ENCODE measurements at places on chromosomes 5 and 9.
A peak's percentile ranks its signal among the peaks of the same experiment; 100 is the strongest.

- H3K27me3 ChIP-seq: no peaks in the 10 kb centered on the region
- no peak overlapping the region for H3K4me3 ChIP-seq
- H3K27ac ChIP-seq: no peak overlapping the region
- no peaks in the 10 kb centered on the region for H3K36me3 ChIP-seq
- DNase-seq: no peak
Observed at GRCh38 chr5:151720215-151720614, 33.5 kb upstream of the SPARC start.

GRCh38 chr9:91425271-91425670 lies 1.6 kb upstream of the NFIL3 start:
- peaks cover 19% of the 10 kb centered on the region for H3K27me3 ChIP-seq
- H3K4me3 ChIP-seq: peak overlapping the region; percentile 68
- DNase-seq: no peak

DNA sequence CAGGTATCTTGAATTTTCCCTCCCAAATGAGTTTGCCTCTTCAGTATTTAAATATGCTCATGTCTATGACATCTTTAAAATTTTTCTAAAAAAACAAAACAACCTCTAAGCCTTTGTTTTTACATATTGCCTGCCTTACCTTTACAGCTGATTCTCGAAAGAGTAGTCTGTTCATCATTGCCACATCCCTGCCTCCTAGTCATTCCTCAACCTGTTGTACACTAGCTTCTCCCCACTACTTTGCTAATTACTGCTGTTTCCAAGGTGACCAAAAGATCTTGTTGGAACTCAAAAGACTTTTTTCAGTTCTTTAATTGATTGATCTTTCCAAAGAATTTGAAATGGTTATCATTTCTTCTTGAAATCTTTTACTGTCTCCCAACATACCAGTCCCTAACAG lies 1.9 kb upstream of the NADK2 start:
- H3K27me3 ChIP-seq: no peaks in the 10 kb centered on the region
- H3K4me1 ChIP-seq: peaks cover 8% of the 10 kb centered on the region
- no peak overlapping the region for H3K4me3 ChIP-seq
- H3K27ac ChIP-seq: no peak overlapping the region
- H3K36me3 ChIP-seq: no peaks in the 10 kb centered on the region

- H3K36me3 ChIP-seq: no peaks in the 10 kb centered on the region
- no peaks in the 10 kb centered on the region for H3K4me1 ChIP-seq
- no peak overlapping the region for H3K4me3 ChIP-seq
- DNase-seq: no peak
- H3K27ac ChIP-seq: no peak overlapping the region
- no peaks in the 10 kb centered on the region for H3K27me3 ChIP-seq
Observed at GRCh38 chr9:23543419-23543818, 282.6 kb downstream of the ELAVL2 start.

- no peak overlapping the region for H3K4me3 ChIP-seq
- DNase-seq: no peak
- no peaks in the 10 kb centered on the region for H3K36me3 ChIP-seq
- no peak overlapping the region for H3K27ac ChIP-seq
Observed at GRCh38 chr9:83199240-83199639, 136.3 kb upstream of the RASEF start.

DNA sequence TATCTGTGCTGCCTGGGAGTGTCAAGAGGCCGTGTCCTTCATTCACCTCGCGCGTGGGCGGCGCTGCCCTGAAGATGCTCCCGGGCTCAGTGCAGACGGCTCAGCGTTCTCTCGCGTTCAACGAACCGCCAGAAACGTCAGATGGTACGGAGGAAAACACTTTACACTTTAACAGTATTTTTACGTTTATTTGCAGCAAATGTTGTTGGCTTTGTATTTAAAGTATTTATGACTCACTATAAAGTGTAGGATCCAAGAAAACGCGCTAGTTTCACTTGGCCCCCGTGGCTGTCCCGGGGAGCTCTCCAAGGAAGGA lies 544 bp upstream of the ERCC6L2 start:
- DNase-seq: peak; percentile 70
- no peak overlapping the region for H3K4me3 ChIP-seq
- peaks cover 18% of the 10 kb centered on the region for H3K4me1 ChIP-seq

DNA sequence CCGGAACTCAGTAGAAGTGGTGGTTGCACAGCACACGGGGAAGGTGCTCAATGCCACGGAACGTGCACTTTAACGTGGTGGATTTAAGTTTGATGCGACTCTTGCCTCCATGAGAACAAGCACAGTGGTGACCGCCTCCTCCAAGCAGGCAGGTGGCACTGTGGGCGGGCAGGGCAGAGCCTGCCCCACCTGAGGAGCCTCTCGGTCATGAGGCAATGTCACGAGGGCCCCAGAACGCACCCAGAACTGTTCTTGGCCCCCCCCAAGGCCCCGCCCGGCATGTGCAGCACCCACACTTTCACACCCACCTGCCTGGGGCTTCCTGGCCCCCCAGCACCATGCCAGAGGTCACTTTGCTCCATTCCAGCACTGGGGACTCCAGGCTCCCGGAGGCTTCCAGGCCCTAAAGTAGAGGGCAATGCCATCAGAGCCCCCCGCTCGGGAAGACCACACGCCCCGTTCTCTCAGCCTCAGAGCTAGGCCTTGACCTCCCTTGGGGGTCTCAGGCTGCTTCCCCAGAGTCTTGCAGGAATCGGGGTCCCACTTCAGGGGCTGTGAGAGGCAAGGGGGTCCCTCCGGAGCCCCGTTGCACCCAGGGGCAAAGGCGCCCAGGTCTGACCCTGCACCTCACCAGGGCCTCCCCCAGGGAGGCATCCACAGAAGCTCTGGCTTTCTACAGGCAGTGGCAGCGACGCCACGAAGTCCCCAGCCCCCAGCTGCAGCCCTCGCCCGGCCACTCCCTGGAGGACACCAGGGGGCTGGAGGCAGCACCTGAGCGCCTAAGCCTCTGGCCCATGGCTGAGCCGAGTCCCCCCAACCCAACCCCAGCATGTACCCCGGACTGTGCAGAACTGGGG lies 14.0 kb downstream of the CCDC187 start:
- no peaks in the 10 kb centered on the region for H3K4me1 ChIP-seq
- no peaks in the 10 kb centered on the region for H3K36me3 ChIP-seq
- H3K27ac ChIP-seq: no peak overlapping the region
- peaks cover 16% of the 10 kb centered on the region for H3K27me3 ChIP-seq
- no peak for DNase-seq

GRCh38 chr5:5079876-5080275 lies 60.3 kb upstream of the ADAMTS16 start:
- H3K4me3 ChIP-seq: no peak overlapping the region
- H3K4me1 ChIP-seq: no peaks in the 10 kb centered on the region
- no peak overlapping the region for H3K27ac ChIP-seq
- H3K36me3 ChIP-seq: no peaks in the 10 kb centered on the region

DNA sequence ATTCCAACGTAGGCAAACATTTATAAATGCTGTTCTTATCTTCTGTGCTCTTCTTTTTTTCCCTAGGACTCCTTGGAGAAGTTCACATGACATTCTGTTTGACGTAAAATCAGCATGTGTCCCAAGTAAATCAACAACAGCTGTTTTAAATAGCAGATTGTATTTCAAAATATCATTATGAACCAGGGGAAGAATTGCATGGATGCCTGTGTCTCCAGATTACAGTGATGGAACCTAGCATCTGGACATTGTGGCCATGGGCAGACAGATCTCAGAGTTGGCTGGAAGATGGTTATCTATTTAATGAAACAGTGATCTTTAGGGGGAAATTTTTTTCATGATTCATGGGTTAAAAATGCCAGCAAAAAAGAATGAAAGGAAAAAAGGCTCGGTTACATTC lies 222.0 kb downstream of the MAN2A1 start:
- H3K27ac ChIP-seq: no peak overlapping the region
- DNase-seq: no peak

DNA sequence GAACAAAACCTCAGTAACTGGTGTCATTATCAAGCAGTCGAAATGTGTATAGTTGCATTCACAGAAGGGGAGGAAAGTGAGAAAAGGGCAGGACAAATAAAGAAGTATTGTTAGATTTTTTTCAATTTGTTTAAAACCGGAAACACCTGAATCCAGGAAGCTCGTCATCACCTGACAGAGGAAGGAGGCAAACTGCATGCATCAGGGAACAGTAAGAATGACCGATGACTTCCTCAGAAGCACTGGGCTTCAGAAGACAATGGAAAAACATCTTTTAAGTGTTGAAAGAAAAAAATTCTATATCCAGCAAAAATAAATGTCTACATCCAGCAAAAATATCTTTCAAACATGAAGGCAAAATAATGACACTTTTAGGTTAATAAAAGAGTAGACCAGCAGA lies 29.5 kb downstream of the PLEKHG4B start:
- H3K4me1 ChIP-seq: no peaks in the 10 kb centered on the region
- no peaks in the 10 kb centered on the region for H3K36me3 ChIP-seq
- no peak overlapping the region for H3K27ac ChIP-seq
- peaks cover 7% of the 10 kb centered on the region for H3K27me3 ChIP-seq
- DNase-seq: no peak
- no peak overlapping the region for H3K4me3 ChIP-seq

- H3K27ac ChIP-seq: no peak overlapping the region
- peaks cover 8% of the 10 kb centered on the region for H3K36me3 ChIP-seq
- no peaks in the 10 kb centered on the region for H3K4me1 ChIP-seq
Observed at GRCh38 chr5:169875091-169875728, 105.1 kb downstream of the INSYN2B start.

- H3K27me3 ChIP-seq: peaks cover 16% of the 10 kb centered on the region
- DNase-seq: no peak
- H3K4me1 ChIP-seq: no peaks in the 10 kb centered on the region
- no peaks in the 10 kb centered on the region for H3K36me3 ChIP-seq
Observed at GRCh38 chr9:117742131-117742530, 37.9 kb downstream of the TLR4 start.

- no peaks in the 10 kb centered on the region for H3K4me1 ChIP-seq
- no peak overlapping the region for H3K27ac ChIP-seq
- no peak overlapping the region for H3K4me3 ChIP-seq
- no peak for DNase-seq
Observed at GRCh38 chr9:10008101-10008799, 604.6 kb downstream of the PTPRD start.

- H3K4me1 ChIP-seq: no peaks in the 10 kb centered on the region
- H3K27me3 ChIP-seq: no peaks in the 10 kb centered on the region
- no peak overlapping the region for H3K27ac ChIP-seq
- H3K4me3 ChIP-seq: no peak overlapping the region
- H3K36me3 ChIP-seq: no peaks in the 10 kb centered on the region
Observed at GRCh38 chr5:39459071-39459470, 34.3 kb upstream of the DAB2 start.

DNA sequence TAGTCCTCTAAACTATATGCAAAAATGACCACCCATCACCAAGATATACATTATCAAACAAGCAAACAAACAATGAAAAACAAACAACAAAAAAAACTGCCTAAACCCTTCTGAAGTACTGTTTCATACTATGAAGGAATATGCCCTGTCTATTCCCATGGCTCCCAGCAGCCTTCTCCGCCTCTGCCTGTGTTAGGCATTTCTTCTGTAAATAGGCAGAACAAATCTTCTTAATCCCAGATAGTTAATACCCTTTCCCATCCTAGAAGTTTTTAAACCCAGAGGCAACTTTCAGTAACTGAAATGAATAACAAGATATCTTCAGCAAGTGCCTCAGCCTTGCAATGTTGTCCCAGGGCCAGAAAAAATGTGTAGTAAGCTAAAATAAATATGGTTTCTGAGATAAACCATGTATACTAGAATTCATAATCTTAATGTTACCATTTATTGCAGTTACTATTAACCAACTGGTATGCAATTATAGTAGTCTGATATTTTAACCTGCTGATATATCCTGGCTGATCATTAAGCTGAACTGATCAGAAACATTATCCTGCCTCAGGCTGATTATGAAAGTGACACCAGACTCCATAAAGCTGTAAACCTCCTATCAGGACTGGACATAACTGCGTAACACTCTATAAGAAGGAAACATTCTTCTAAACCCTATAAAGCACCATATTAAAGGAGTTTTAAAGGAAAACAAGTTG lies 68.5 kb downstream of the ANKRD31 start:
- DNase-seq: no peak
- H3K27ac ChIP-seq: no peak overlapping the region
- H3K4me3 ChIP-seq: no peak overlapping the region

DNA sequence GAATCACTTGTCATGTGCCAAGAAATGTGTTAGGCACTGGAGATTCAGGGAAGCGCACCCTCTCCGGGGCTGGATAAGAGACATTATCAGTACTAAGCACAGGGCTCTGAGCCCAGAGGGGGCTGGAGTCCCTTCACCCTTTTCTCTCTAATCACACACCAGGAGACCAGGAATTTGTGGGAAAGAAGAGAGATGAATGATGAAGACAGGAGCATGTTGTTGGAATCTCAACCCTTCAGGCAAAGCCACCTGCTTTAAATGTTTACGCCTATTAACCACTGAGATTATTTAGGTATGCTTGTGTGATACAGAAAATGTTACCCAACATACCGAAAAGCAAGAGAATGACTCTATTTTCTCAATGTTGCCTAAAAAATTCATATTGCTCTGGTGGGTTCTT lies 119.8 kb downstream of the ENTREP1 start:
- no peak overlapping the region for H3K4me3 ChIP-seq
- no peak for DNase-seq
- no peaks in the 10 kb centered on the region for H3K36me3 ChIP-seq

DNA sequence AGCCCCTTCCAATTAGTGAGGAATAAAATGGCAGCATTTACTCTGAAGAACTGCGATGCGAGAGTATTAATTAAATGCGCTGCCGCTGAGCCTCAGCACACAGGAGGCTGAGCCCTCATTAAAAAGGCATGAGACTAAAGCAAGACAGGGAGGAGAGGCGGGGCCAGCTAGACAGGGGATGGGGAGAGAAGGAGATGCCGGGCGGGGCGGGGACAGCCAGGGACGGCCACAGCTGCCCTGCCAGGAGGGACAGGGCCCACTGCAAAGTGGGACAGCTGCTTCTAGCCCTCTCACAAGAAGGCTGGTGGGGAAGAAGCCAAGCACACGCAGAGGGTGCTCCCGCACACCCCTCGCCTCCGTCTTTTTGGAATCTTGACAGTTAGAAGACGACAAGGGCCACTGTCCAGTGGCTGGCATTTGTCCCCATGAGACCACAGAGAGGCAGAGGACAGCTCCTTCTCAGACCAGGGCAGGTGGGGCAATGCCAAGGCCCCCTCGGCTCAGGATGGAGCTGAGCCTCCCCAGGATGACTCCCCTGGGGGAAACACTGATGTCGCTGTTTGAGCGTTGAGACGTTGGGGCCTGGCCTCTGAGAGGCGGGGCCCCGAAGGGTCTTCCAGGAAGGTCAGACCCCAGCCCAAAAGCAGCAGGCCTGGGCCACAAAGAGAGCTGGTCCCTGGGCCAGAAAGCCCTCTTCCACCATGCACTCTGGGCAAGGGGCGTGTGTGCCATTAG lies 26.9 kb downstream of the ADAMTS2 start:
- no peak overlapping the region for H3K4me3 ChIP-seq
- peaks cover 32% of the 10 kb centered on the region for H3K27me3 ChIP-seq
- no peaks in the 10 kb centered on the region for H3K4me1 ChIP-seq
- DNase-seq: no peak

- no peak overlapping the region for H3K4me3 ChIP-seq
- no peaks in the 10 kb centered on the region for H3K36me3 ChIP-seq
- no peak overlapping the region for H3K27ac ChIP-seq
- no peaks in the 10 kb centered on the region for H3K27me3 ChIP-seq
- no peak for DNase-seq
- H3K4me1 ChIP-seq: no peaks in the 10 kb centered on the region
Observed at GRCh38 chr9:105070176-105070575, 142.2 kb upstream of the ABCA1 start.

GRCh38 chr5:154159343-154159742 lies 31.2 kb upstream of the GALNT10 start:
- H3K27me3 ChIP-seq: no peaks in the 10 kb centered on the region
- no peak overlapping the region for H3K27ac ChIP-seq
- no peaks in the 10 kb centered on the region for H3K4me1 ChIP-seq
- no peaks in the 10 kb centered on the region for H3K36me3 ChIP-seq
- no peak for DNase-seq

Measured in T-cell (primary cell).